ENCODE measurements at places on chromosomes 3 and 15.
A peak's percentile ranks its signal among the peaks of the same experiment; 100 is the strongest.

GRCh38 chr3:186532598-186533072, 11.5 kb downstream of the CRYGS start:
- no peak for DNase-seq

DNA sequence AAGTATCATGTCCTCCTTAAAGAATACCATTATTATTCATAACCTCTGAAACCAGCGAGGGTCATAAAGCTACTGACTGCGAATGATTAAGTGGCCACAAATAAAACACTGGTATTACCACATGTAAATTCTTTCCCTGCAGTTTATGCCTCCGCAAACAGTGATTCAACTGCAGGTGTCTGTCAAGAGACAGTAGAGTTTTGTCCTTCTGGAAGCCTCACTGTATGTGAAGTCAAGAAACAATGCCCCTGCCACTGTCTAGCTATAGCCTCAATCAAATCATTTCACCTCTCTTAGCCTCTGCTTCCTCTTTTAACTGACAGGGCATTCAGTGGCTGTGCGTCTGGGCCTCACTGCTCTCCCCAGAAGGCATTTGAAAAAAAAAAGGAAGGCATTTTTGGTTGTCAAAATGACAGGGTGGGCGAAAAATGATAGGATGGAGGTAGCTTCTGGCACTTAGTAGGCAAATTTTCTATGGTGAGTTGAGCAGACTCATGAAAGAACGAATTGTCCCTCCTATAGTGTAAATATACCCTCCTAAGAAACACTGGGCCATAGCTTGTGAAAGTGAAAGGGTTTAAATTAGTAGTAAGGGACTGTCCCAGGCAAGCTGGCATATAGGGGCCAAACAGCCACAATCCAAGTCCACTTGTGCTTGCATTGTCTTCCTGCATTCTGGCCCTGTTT, 66.7 kb downstream of the FILIP1L start:
- peak; percentile 47 for DNase-seq

DNA sequence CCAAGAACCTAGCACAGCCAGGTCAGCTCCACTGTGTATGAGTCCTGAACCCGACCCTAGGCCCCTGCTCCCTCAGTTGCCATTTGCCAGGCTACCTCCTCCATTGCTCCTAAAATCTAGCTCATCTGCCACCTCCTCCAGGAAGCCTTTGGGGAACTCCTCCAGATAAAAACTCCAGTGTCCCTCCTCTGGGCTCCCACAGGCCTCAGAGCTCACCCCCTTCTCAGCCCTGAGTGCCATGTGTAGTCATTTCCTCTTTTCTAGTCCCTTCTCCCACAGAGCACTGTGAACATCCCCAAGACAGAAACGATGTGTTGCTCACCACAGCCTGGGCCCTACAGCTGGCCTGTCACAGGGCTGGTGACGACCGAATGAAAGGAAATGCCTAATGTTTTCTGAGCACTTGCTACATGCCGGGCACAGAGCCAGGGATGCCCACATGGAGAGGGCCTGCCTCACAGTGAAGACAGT, 61.0 kb downstream of the IQSEC1 start:
- peak; percentile 97 for DNase-seq

DNA sequence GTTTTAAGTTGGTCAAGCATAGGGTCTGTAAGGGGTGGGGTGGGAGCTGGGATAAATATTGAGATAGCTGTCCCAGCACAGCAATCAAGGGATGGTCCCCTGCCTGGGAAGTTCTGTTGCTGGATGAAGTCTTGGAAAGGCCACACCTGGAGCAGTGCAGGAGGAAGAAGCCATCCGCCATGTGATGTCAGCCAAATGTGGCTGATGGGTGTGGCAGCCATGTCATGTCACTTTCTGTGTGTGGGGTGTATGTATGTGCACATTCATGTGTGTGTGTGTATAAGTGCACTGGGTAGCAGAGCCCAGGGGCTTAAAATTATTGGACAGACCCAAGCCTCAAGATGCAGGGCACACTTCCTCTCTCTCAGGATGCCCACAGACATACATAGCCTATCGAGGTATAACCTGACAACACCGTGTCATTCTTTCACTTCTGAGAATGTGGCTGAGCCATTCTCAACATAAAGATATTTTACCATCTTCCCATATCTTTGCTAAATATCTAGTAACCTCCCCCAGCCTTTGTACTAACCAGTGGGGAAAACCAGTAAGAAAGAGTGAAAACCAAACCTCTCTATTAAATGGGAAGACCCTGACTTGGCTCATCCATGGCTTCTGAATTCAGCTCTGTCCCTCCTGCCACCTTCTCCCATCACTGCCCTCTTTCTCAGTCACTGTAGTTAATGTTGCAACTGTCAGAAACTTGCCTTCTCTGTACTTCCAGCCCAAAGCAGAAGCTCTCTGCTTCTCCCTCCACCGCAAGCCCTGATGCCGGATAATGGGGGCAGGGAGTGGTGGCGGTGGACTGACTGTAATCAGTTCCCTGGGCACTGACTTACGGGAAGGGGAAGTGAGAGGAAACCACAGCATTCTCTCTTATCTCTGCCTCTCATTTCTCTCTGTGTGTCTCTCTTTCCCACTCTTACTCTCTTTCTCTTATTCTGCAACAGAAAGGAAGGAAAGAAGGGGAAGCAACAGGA, 11.2 kb downstream of the TNFSF10 start:
- peak; percentile 92 for DNase-seq

GRCh38 chr3:152258448-152259393, 10.0 kb upstream of the MBNL1 start:
- peak; percentile 94 for DNase-seq

DNA sequence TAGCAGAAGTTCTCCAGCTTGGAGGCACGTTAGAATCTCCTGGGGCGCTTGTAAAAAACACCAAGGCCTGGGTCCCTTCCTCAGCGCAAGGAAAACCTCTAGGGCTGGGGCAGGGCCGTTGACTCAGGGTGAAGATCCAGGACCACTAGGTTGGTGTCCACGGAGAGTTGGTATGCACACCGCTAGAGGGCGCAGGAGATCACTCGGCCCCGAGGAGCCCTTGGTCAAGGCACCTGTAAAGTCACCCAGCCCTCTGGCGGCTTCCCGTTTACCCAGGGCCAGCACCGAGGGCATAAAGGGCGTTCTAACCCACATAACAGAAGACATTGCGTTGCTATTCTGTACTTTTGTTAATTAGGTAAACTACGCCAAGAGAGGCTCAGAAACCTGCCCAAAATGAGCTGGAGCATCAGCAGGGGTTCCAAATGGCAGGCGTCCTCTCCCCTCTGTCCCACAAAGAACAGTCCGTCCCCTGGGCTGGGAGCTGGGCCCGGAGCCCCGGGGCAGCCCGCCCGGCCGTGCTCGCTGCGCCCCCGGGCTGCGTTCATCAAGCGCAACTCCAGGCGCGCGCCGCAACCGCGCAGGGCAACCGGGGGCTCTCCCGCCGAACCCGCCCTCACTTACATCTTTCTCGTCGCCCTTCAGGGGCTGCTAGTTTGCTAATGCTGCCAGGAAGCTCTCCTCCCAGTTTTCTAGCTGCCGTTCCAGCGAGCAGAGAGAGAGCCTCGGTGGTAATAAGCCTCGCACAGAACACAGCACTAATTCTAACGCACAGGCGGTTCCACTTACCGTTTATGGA, 332.1 kb downstream of the ARRDC4 start:
- peak; percentile 35 for DNase-seq

GRCh38 chr3:47250309-47251060, 32.1 kb downstream of the KIF9 start:
- peak; percentile 54 for DNase-seq

GRCh38 chr3:57757642-57758297, 1.7 kb downstream of the SLMAP start:
- peak; percentile 28 for DNase-seq

DNA sequence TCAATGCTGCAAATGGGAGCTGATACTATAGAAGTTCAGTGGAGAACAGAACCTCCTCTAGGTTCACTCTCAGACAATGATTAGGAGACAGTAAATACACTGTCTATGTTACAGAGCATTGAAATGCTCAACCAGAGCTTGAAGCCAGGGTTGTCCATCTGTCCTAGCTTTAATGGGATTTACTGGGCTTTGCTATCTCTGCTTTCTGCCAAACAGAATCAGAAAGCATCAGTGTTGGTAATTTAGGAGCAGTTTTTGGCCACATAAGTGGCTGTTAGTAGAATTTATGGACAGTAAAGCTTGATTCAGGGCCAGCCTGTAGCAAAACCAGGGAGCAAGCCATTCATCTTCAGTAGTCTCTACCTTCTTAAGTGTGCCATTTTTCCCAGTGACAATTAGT, 396.3 kb downstream of the LSAMP start:
- DNase-seq, result no peak

DNA sequence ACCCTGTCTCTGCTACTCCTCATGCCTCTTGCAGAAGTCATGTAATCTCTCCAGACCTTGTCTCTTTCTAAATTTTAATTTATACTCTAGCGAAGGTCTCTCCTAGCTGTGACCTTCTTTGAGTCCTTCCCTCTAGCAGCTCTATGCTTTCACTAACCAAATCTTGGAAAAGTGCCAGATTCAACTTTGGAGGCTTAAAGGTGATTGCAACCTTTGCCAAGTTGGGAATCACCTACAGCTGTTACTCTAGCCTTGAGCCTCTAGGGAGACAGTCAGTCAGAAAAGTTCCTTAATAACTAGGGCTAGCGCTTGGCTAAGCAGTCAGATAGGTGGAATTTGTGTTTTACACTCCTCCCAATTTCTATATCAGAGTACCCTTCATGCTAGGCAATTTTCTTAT, 46.1 kb upstream of the ABI3BP start:
- DNase-seq, result no peak

DNA sequence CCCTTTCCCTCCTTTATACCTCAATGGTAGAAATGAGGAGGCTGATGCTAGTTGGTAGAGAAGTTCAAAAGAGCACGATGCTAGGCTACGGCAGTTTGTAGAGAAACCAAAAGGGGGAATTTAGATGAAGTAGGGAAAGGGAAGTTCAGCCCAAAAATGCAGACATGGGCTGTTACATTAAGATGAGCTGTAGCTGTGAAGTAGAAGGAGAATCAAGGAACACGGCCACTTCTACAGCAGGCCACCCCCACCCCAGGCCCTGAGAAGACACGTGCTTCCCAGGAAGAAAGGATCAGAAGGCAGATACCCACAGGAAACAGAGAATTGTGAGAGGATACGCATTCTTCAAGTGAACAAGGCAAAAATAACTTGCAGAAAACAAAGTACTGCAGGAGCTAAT, 2.1 kb upstream of the PARP14 start:
- no peak for DNase-seq

- no peak for DNase-seq
These were observed 215.8 kb downstream of the ROBO1 start for GRCh38 chr3:79551997-79552396.

DNA sequence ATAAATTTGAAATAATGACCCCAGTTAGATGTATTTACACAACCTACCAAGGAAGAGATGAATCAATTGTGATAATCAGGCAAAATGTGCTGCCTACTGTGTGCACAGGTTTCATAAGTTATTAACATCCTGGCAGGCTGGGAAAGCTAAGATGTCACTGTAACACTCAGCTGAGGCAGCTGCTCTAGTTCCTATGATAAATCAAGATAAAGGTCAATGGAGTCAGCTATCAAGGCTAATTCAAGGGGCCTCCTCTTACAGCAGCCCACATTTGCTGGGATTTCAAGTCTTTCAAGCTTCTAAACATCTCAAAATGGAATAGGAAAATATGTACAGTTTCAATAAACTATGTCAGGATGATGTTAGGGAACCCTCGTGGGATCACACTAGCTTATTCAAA, 70.7 kb upstream of the PYGO1 start:
- no peak for DNase-seq

DNA sequence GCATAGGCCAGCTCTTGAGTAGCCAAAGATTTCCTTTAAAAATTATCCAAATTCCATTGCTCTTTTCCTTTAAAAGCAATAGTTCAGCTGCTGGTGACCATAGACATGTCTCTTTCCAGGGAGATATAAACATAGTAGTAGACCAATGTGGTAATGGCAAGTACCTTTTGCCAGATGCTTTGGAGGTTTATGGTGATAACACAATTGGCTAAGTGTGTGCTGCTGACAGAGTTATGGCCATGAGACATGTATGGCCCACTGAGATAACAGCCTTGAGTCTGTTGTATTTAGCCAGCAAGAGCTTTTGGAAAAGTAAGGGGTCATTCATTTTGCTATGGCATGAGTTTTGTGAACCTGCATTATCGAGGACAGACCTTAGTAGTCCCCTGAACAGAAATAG, 1146.8 kb downstream of the TUSC7 start:
- DNase-seq, result no peak

GRCh38 chr3:42680806-42681205, 4.5 kb upstream of the KLHL40 start:
- no peak for DNase-seq

GRCh38 chr3:6039971-6040370, 820.9 kb upstream of the GRM7 start:
- DNase-seq, result no peak

DNA sequence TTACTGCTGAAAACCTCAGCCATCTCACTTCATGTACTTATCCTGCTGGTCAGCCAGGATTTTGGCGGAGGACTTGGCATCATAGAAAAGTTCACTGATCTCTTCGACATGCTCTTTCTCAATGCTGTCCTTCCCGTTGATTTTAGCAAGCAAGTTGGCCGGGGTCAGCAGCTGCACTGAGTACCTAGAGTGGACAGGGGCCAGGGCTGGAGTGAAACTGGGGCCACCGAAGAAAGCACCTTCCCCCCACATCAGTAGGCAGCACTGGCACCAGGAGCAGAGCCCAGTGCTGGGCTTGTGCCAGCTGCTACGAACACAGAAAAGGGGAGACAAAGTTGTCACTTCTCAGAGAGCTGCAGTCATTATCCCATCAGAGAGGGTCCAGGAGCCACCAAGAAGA, 29.0 kb downstream of the SEC61A1 start:
- no peak for DNase-seq

DNA sequence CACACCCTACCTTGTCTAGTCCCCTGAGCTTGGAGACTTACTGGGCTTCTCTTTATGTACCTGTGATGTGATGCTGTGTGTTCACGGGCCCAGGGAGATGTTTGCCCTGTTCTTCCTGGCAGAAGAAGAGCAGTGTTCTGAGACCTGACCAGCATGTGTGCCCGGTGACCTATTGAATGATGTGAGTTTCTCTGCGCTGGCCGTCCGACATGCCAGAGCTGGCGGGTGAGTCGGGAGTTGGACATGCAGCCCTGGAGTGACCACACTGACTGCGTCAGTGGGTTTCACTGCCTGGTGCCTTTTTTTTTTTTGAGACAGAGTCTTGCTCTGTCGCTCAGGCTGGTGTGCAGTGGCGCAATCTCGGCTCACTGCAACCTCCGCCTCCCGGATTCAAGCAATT, 42.3 kb downstream of the CGNL1 start:
- DNase-seq, result no peak

GRCh38 chr15:73985101-73985873, 6.8 kb downstream of the STOML1 start:
- DNase-seq, result no peak

DNA sequence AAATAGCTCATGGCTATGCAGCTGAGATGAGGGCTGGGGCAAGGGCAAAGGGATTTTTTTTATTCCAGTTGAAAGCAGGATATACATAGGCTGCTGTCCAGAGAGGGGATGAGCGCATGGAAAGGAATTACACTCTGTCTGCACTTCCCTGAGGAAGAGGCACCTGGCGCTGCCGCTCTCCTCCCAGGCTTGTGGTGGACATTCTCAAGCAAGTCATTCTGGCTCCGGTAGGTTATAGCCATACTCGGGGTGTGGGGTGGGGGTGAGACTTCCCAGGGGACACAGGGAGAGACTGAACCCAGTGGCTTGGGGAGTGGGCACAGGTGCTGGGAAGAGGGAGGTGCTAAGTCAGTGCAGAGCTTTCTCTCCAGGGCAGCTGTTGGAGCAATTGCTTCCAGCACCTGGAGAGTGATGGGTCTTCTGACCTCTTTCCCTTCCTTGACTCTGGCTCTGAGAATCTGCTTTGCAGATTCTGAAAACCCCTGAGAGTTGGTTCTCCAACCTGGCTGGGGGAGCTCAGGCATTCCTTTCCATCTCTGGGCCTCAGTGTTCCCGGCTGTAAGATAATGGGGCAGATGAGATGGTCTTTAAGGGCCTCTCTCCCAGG, 24.3 kb downstream of the CYP8B1 start:
- DNase-seq, result no peak

All from HL-60 (cell line).